ENCODE measurements at places on chromosomes 11 and 22.

DNA sequence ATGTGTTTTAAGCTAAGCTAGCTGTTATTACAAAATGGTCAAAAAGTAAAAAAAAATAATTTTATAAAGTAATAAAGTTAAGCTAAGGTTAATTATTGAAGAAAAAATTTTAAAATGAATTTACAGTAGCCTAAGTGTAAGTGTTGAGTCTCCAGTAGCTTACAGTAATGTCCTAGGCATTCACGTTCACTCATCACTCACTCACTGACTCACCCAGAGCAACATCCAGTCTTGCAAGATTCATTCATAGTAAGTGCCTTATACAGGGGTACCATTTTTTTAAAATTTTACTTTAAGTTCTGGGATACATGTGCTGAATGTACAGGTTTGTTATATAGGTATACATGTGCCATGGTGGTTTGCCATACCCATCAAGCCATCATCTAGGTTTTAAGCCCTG, 11.6 kb upstream of the OOSP4B start:
- no peak for DNase-seq

DNA sequence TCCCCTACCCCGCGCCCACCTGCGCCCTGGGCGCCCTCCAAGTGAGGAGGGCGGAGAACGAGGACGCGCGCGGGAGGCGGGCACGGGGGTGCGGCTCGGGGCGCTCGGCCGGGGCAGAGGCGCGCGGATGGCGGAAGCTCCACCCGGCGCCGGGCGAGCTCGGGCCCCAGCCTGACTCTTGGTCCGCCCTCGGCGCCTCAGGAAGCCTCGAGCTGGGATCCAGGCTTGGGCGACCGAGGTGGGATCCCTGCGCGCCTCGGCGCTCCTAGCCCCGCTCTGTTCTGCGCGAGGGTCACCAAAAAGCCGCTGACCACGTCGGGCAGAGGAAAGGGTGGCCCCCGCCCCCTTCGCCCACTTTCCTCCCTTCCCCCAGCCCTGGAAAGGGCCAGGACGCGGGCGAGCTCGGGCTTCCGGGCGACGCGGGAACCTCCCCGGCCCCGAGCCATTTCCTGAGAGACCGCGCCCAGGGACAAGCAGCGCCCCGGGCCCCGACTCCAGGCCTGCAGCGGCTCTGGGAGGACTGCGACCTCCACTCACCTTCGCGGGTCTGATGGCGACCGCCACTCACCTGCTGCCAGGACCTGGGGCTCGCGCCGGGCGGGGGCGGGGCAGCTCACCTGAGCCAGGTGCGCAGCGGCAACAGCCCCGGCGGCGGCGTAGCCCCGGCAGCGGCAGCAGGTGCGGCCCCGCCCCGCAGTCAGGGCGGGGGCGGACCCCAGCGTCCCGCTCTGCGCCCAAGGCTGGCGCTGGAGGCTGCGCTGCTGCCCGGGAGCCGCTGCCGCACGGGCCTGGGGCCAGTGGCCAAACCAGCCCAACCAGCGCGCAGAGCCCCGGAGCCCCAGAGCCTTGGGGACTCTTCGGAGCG, 2.2 kb upstream of the SIGIRR start:
- no peak for DNase-seq

- DNase-seq = no peak
These were observed 8.7 kb downstream of the APOL5 start for GRCh38 chr22:35726398-35726797.

- no peak for DNase-seq
These were observed 5.7 kb downstream of the DRICH1 start for GRCh38 chr22:23626286-23626975.

GRCh38 chr11:118342503-118343161, at the start of gene CD3D:
Gene CD3D (minus strand): TSS chr11:118342705. CDS start chr11:118342607, 98 bp downstream.
- DNase-seq = no peak

- no peak for DNase-seq
These were observed 8.8 kb downstream of the TXN2 start for GRCh38 chr22:36472689-36473088.

DNA sequence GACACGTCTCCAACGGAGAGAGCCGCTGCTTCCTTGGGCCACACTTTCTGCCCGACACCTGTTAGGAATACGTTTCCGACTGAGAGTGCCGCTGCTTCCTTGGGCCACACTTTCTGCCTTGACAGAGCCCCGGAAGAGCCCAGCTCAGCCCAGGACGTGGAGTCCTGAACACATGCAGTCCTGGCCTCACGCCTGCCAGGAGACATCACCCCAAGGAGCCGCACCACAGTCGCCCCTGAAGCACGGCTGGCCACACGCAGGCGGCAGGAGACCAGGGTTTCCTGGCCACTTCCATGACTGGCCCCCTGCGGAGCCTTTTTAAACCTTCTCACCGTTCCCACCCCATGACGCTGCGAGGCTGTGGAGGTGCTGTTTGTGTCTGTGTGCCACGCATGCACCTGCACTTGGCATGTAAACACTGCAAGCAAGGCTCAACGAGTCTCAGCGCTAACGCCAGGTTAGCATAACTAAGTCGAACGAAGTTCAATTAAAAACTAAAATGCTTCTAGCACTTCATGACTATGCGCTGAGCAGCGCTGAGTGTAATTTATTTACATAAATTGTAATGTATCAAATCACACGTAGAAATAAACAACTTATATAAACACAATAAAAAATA, 8.8 kb downstream of the TOLLIP start:
- DNase-seq = peak; percentile 76

DNA sequence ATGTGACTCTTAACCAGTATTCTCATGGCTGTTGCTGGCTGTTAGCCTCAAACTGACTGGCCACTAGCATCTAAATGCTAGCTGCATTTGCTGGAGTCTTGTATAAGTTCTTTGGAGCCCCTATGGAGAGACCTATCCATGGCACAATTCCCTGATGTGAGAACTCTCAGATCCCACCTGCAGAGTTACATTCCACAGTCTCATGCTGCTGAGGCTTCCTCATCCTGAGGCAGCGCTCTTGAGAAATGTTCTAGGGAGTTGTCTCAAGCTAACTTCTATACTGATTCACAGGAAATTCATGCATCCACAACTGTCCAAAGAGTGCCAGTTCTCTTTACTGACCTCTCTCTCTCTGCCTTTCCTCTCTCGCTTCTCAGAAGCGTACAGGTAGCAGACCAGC, 218.0 kb upstream of the PITPNB start:
- no peak for DNase-seq

DNA sequence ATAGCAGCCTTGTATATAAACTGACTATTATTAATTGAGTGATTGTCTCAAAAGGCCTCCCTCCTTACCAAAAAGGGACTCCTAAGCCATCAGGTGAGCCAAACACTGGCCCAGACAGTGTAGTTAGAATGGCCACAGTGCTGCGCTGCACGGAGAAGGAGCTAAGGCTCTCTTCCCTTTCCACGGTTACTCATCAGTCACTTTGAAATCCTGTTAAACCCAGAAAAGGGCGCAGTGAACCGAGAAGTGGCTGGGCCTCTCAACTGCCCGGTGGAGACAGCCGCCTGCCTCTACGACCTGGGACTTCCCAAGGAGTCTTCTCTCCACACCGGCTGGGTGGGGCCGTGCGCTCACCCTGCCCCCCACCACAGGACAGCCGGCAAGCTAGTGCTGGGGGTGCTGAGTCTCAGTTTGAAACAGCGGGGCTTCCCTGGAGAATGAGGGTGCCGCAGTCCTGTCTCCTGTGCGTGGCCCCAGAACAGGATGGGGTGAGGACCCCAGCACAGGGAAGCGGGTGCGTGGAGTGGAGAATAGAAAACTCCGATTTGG, 1.3 kb downstream of the MYH9 start:
- DNase-seq = no peak

DNA sequence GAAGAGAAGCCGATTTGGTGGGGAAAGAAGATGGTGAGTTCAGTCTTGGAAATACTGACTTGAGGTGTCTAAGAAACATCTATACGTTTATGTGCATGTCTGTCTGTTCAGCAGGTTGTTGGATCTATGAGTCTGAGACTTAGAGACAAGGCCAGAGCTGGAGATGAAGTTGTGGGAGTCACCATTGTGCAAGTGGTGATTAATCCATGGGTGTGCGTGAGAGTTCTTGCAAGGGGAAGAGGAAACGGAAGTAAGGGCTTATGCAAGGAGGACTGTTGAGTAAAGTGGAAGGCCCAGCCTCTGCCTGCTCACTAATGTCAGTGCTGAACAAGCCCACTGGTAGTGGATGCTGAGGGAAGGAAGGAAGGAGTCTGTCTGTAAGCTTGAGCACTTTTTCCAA, 9.7 kb downstream of the TMEM45B start:
- DNase-seq = no peak

- DNase-seq = no peak
These were observed 19.0 kb downstream of the MICAL3 start for GRCh38 chr22:18005201-18005926.

DNA sequence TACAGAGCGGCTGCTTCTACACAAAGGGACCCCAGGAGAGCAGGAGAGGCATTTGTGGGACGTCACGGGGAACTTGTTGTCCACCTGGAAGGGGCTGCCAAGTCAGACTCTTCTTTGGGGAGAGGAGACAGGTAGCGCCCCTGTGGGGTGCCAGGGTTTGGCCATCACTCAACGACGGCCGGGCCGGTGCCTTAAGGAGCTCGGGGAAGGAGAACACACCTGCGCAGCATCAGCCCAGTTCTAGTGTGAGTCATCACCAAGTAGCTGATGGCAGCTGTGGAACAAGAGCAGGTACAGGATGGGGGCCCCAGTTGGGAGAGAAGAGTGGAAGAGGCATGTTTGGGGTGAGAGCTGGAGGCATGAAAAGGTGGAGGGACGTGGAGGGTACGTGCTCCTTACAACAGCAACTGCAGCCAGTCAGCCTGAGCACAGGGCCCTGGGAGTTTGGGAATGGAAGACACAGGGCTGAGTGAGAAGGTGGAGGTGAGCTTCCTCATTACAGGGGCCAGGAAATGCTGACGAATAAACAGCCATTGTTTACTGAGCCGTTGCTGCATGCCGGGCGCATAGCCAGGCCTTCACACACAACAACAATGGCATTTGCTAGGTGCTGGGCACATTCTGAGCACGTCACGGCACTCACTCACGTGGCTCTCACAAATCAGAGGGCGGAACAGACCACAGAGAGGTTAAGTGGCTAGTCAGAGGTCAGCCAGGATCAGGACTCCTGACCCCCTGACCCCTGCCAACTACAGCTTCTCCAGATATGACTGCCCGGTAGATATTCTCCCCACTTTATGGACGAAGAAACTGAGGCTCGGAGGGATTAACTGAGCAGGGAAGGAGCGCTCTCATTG, 29.1 kb upstream of the TP53I11 start:
- DNase-seq = no peak

GRCh38 chr22:21000207-21000986, 1.5 kb downstream of the THAP7 start:
- DNase-seq = no peak
